ENCODE measurements at places on chromosomes 2 and 18.

DNA sequence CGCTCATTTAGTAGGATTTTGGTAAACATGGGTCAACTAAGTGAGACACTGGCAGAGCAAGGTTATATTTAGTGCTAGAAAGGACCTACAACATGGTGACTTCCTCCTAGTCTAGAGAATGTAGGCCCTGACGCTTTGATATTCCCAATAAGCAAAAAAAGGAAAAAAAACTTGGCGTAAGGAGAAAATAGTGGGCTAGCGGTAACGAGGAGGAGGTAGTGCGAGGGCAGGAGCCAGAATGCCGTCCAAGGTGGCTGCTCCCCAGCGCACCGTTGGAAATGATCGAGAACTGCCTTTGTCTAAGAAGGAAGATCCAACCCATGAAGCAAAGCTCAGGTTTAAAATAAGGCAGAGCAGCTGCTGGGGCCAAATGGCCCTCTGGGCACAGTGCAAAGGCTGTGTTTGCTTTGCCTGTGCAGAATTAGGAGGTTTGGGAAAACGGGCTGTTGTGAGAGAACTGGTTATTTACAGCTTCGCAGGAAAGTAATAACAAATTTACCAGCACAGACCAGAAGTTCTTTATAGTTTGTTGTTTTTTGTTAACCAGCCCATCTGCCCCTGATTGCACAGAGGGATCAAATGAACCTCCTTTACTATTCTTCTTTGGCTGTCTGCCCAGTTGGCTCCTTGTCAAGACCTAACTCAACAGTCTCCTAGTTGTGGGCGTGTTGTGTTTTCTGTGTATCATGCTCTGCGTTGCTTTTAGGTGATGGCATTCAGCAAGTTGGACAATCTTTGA is 86.6 kb downstream of the ITGB1BP1 start:
- no peak for DNase-seq

DNA sequence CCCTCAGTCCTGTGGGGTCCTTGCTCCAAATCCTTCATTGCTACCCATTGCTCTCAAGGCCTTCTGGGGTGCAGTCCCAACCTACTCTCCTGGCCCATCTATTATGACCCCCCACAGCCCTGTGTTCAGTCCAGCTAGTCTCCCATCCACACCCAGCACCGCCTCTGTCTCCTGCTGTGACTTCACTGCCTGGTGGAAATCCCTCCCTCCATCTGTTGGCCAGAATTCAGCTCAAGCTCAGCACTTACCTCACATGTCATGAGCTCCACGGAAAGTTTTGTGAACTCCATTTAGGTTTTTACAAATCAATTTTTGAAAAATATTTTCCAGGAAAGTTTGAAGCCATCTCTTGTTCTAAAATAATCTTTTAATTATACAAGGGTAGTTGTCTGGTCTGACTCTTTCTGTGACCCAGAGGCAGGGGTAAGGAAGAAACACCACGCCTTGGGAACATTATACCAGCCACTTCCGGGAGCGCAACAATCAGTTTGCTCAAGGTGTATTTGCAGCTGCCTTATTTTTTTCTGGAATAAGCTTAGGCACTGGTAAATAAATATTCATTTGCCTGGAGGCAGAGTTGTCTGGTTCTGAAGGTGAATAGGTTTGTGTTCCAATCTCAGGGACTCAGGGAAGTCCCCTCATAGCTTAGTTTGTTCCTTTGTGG is 110.8 kb downstream of the VIT start:
- DNase-seq = no peak

- DNase-seq = no peak
These were observed 69.8 kb downstream of the REV1 start for GRCh38 chr2:99420031-99420430.

GRCh38 chr2:161761160-161761559 is 136.9 kb downstream of the SLC4A10 start:
- DNase-seq = no peak

DNA sequence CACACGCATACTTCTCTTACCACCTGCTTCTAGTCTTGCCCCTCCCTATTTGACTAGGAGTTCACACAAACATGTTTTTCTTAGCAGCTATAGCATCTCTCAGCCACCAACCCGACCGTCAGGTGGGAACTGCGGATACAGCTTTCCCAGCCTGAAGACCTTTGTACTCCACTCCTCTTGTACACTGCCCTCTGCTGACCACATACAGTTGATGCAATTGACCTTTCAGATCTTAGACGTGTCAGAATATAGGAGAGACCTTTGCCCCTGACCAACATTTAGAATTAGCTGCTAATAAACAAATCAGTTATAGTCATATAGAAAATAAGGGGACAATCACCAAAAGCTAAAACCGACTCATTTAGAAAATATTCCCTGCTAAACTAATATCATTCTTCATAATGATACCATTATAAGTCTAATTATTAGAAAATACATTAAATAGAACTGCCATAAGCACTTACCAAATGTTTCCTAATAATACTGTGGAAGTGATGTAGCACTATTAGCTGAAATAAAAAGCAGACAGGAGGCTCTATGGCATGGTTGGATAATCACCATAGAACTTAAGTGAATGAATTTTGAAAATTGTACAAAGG is 208.4 kb downstream of the RAD51AP2 start:
- DNase-seq = no peak

DNA sequence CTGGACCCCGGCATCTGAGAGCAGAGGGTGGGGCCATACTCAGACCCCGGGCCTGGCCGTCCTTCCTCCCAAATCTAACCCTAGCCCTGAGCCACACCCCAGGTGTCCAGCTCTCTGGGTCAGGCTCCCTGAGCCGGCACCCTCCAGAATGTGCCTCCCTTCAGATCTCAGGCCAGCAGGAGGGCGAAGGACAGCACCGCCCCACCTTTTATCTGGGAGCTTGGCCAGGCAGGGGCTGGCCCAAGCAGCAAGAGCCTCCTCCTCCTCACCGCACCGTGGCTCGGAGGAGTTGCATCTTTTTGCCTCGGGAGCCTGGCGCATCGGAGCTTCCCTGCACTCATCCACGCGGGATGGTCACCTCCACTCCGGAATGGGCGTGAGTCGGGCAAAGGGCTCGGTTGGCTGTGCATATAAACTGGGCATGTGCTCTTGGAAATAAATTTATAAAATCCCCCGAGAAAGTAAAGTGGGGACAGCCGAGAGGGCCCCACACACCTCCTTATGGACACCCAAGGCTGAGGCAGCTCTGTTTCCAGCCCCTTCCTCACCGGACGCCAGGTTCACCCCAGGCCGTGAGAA is 69.1 kb upstream of the CTDP1 start:
- DNase-seq = no peak

DNA sequence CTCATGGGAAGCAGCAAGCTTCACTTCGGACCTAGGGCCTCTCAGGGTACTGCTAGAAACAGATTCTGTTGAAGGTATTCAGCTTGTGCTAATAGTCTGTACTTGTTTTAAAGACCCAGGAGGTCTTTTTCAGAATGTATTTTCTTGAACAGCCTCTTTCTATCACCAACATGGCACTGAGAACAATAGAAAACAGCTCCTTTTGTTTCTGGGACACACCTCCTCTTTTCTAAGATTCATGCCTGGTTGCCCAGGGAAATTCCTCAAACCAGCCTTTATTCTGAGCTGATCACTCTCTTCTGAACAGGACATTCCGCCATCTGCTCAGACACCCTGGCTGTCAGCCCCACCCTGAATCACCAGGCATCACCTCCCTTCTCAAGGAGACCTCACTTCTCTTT is 389.6 kb downstream of the TGIF1 start:
- no peak for DNase-seq

DNA sequence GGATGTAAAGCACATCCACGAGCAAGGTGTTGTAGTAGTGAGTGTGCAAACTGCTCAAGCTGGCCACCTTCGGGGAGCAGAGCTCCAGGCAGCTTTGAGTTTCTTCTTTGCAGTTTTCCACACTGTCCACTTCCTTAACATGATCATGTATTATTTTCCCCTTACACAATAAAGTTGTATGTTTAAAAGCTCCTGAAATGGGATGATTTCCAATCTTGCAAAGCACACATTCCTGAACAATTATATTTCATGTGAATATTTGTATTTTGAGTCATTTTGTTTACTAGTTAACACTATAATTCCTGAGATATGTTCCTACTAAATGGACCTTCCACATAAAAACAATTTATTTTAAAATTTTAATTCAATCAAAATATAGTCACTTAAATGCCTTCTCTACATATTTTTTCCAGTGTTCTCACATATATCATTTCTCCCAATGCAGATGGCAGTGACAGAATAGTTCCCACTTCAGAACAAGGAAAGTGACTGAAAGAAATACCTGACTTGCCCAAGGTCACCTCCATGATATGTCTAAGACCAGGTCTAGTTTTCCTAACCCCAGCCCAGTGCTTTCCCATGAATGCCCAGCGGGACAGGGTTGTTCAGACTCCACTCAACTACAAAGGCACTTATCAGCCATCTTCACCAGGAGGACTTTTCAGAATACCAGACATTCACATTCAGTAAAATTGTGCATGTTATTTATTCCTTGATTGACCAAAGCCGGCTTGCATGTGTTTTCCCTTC is 5.5 kb downstream of the CYB5A start:
- DNase-seq = no peak

DNA sequence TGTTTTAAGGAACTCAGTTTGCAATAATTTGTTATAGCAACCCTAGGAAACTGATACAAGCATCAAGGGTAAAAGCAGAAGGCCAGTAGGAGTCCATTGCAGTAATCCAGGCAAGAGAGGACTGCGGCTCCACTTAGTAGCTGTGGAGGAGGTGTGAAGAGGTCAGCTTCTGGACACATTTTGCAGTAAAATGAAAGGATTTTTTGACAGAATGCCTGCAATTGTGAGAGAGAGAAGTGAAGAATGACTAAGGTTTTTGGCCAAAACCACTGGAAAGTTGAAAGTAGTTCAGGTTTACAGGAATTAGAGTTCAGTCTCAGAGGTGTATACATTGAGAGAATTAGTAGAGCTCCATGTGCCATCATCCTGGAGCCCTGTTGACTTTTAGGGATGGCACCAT is 129.5 kb downstream of the RHBDD1 start:
- no peak for DNase-seq

DNA sequence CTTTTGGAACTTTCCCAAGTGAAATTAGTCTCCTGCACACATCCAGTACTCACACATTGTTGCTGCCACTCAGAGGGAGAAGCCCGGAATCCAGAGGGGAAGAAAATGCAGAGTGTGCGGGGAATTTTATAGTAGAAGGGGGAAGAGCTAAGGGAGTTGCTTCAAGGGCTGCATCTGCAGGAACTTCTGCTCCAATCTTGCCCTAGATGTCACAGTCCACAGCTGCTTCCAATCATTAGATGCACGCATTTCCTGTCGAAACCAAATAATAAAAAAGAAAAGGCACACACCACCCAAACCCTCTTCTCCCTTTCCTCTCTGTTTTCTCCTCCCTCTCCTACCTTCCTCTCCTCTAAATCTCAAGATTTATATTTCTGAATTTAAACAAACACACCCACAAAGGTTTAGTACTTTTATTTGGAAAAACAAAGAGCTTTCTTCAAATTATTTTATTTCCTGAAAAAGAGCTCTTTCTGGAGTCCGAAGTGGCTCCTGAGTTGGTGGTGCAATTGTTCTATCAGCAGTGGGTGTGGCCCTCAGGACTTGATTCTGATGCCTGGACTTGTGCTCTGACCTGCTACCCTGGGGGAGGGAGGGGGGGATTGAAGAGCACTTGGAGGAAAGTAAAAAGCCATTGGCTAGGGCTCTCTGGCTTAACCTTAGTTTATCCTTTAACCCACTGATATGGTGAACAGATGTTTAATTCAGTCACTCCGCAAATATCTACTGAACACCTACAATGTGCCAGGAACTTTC is 72.0 kb downstream of the KCNE4 start:
- no peak for DNase-seq

GRCh38 chr18:74166386-74166785 is 18.1 kb downstream of the TIMM21 start:
- no peak for DNase-seq

DNA sequence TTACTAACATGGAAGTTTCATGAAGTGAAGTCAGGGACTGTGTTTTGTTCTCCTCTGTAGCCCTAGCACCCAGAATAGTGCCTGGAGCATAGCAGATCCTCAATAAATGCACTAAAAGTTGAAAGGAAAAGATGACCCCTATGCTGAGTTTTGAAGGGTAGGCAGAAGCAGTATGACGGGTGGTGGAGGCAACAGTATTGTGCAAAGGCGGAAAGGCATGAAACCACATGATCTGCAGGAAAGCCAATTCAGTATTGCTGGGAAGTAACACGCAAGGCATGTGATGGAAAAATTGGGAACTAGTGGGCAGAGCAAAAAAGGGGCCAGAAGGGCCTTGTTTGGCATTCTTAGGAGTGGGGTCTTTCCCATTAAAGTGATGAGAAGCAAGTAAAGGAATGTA is 23.1 kb downstream of the DTNB start:
- no peak for DNase-seq

DNA sequence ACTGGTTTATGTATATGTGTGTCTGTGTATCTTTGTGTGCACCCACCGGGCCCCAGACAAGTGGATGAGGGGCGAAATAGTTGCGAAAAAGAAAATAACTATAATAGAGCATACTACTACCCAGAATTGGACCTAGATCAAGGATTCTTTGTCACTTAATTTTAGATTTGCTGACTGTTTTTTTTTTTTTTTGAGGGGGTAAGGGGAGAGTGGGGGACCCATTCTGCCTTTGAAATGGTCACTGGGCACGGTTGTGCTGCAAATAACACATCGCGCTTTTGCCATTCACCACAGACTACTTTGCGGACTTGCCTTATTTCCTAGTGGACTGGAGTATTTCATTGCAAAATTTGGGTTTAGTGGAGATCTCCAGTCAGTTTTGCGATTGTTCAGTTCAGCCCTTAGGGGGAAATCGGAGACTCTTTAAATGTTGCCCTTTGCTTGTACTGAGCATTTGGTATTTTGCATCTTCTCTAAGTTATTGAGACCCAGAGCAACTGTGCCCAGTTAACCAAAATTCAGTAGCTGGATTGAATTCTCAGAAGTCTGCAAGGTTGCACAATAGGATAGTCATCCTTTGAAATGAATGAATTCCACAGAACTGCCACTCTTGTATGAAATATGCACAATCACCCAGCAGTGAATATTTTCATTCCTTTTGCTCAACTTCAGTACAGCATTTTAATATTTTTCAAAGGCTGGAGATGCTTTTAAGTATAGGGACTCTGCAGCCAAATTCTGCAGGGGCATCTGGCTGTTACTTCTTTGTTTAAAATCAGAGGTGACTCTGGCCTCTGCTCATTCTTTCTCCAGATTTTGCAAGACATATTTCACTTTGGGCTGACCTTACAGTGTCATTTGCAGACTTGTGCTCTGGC is 2.9 kb downstream of the TRIB2 start:
- DNase-seq = no peak

GRCh38 chr2:186979439-186980116 is 130.6 kb upstream of the ZSWIM2 start:
- no peak for DNase-seq

GRCh38 chr18:78790960-78791359 is 188.7 kb upstream of the SALL3 start:
- DNase-seq = no peak
